Mucosa of descending colon (tissue), 3 donors: ENCODE measurements at places on chromosomes 11 and 22. TPM values are rescaled to one million over a fixed set of nuclear protein-coding genes. Genes with fewer than 3 reads are reported as not detected.

The APOA4 gene
- not detected for total RNA-seq

DNA sequence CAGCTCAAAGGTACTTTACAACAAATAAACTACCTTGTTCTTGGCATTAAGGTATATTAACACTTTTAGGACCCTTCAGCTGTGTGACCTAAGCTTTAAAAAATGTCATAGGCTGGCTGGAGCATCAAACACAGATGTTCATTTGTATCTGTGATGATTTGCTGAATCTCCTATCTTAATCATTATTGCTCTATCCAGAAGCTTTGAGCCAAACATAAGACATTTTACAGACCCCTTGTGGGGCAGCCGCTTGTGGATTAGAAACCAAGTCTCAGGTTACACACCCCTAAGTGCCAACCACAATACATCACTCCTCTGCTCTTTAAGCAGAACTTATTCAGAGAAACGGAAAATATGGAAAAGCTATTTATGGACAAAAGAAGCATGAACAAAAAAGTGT, 394.2 kb upstream of the CCDC90B start:
- DNase-seq: no peak

DNA sequence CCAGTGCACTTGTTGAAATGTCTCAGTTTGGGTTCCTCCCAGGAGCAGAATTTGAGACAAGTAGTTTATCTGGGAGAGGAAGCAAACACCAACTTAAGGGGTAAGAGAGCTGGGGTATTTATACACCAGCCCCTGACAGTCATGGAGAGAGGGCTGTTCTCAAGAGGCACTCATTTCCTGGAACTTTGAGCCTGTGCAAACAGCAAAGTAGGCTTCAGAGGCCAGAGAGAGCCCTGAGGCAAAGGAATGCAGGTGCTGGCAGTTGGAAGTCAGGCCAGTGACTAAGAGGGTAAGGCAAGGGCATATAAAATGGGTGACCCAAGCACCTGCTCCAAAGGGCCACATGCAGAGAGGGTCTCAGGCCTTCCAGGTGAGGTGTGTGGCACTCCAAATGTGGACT, 16.1 kb downstream of the MS4A18 start:
- no peak for DNase-seq

DNA sequence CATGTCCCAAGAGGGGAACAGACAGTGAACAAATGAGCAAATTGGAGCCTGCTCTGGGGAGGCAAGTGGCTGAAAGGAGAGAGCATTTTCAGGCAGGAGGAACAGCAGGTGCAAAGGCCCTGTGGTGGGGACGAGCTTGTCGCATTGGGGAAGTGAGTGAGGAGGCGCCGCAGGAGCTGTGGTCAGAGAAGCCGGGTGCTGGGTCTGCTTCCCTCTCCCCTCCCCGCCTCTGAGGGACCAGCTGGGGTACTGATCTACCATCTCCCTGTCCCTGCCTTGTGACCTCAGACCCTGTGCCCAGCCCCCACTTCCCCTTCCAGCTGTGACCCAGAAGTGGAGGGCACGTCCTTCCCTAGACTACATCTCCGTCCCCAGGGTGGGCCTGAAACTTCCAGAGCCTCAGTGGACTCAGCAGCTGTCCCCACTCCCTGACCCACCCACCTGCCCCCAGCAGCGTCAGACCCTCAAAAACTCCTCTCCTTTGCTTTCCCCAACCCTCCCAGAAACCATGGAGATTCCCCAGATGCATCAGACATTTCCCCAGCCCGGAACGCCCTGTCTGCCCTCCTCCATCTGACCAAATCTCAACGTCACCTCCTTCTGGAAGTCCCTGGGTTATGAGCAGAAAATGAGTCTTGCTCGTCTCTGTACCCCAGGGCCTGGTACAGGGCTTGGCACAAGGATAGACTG, 19.7 kb upstream of the PDGFB start:
- DNase-seq: peak; percentile 46
